ENCODE measurements at places on chromosomes 3 and 15.

DNA sequence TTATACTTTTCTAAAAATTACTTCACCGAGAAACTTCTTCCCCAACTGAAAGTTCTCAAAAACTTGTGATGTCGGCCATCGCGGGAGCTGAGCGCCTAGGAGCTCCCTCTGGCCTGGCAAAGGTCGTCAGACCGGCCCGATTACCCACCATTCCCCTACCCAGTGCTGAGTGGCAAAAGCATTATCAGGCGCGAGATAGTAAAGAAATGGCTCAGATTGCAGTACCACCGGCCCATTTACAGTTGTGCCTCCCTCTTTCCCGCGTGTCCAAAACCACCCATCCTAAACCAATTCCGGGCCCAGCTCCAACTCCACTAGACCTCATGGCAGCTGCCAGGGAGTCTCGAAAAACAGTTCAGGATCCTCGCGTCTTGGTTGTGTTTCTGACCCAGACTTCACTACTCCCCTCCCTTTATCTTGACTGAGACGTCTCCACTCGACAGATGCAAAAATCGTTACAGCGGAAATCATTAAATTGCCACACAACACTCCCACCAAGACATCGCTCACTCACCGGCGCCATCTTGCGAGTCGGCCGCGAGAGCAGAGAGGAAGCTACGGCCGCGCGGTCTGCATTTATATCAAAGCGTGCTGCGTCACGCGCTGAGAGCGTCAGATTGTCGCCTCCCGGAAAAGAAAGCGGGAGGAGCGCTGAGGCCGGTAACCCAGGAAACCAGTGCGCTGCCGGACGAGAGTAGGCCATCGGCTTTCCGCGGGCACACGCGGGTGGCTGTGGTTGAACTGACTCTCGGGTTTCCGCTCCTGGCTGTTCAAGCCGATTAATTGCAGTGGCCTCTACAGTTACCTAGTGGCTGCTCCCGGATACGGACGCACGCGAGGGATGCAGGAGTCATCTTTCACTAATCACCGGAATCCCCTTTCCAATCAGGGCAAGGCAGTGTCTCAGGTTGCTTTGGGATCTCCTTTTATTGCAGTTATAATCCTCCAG lies at the start of gene RPL22L1:
TSS of gene RPL22L1 (minus strand) at position 551 of the 949 bp plus-strand sequence. CDS start at position 523, 28 bp downstream.
- no peak for DNase-seq

DNA sequence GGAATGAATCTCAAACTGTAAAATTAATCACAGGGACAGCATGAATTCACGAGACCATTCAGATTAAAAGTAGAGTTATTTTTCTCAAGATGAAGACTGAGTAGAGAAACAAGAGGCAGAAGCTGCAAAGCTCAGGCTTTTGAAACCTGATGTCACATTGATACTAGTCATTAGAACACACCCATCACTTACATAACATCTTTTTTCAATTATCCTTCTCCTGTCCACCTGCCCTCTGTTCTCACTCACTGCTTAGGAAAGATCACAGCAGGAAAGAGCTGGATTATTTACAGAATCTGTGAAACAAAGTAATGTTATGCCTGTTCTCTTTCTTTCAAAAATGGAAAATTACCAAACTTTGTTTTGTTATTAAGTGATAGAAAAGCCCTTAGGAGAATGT lies 72.0 kb upstream of the CDAN1 start:
- no peak for DNase-seq

- no peak for DNase-seq
Measured at GRCh38 chr3:170021083-170021482, 16.7 kb upstream of the GPR160 start.

- no peak for DNase-seq
Measured at GRCh38 chr3:196553551-196553950, 14.8 kb downstream of the WDR53 start.

DNA sequence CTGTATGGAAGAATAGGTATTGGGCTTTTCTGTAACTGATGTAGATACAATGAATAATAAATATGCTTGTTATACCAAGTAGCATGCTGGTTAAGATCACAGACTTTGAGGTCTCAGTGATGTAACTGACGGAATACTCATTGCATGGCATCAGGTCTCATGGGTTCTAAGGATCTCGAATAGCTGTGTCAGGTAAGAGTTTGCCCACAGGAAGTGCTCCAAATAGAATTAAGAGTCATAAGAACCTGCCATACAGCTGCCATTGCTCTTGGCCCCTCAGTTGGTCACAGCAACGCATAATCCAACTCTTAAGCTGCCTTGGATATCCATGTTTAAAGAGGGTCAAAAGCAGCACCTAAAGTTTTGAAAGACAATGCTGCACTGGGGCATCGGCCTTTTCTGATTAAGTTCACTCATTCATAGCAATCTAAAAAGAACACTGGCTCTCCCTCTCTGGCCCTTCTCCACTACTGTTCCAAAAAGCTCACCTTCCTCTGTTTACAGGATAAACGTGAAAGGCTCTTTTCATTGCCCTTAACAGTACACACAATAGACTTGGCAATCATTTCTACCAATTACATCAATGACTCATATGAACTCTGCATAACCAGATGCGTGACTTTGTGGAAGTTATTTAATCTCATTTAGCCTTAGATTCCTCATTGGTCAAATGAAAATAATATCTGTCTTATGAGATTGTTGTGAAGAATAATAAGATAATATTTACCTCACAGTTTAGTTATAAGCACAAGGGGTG lies 74.6 kb downstream of the ZBTB20 start:
- no peak for DNase-seq

DNA sequence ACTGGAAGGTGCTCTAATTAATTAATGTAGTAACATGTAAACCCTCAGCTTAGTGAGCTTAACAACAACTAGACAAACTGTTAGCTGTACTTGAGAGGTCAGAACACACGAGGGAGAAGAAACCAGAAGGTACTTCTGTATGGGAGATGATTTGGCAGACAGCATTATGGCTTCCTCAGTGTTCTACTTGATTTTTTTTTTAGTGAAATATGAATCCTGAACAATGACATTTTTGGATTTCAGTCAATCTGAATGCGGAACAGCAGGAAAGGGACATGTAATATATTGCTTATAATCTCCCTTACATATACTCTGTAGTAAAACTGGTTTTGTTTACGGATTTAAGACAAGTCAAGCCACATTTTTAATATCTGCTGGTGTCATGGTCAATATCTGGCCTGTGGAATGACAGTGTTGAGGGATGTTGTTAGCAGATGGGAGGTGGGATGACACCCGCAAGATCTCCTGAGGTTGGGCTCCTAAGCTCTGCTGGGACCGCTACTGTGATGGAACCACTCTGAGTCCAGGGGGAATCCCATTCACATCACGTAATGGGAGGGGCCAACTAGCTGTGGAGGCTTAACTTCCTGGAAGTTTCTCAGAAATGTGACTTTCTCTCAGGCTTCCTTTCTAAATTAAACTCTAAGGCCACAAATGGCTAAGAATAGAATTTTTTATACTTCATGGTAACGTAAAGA lies 18.7 kb downstream of the TNFAIP8L3 start:
- DNase-seq, result no peak

- no peak for DNase-seq
Measured at GRCh38 chr3:184796954-184797353, 15.0 kb upstream of the VPS8 start.

GRCh38 chr15:31374986-31375385 lies 48.4 kb downstream of the KLF13 start:
- no peak for DNase-seq

DNA sequence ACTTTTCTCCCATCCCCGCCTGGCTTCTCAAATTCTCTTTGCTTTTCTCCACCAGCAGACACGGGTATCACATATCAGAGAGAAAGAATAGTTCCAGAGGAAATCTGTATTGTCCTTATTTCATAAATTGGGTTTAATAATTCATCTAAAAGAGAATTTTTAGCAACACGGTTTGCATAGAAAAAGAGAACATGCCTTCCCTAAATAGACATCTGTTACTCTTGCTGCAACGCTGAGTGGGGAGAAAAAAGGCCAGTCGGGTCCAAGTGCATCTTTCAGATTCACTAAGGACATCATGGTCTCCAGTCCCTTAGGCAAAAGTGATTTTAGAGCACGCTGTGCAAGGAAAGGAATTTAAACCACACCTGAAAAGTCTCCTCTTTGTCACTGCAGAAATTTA lies 201.3 kb downstream of the ABHD5 start:
- no peak for DNase-seq

GRCh38 chr3:72872183-72872582 lies 15.7 kb upstream of the GXYLT2 start:
- no peak for DNase-seq

GRCh38 chr3:186529201-186529999 lies 14.8 kb downstream of the CRYGS start:
- no peak for DNase-seq

DNA sequence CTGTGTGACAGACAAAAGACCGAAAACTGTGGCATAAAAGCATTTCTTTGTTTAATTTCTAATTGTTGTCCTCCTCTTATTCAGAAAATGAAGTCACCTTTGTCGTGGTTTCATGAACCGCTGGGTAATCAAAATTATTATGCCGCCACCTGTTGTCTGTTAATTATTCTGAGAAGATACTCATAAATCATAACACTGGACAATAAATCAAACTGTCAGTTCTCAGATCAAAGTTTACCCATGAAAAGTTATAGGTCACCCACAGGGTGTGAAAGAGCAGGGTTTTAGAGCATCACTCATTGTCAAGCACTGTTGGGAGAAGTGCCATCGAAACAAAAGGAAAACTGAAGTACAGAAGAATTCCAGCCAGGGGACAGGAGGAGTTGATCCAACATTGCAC lies 474.3 kb downstream of the NR2F2 start:
- no peak for DNase-seq

- no peak for DNase-seq
Measured at GRCh38 chr15:80773122-80773551, 6.0 kb upstream of the CEMIP start.

DNA sequence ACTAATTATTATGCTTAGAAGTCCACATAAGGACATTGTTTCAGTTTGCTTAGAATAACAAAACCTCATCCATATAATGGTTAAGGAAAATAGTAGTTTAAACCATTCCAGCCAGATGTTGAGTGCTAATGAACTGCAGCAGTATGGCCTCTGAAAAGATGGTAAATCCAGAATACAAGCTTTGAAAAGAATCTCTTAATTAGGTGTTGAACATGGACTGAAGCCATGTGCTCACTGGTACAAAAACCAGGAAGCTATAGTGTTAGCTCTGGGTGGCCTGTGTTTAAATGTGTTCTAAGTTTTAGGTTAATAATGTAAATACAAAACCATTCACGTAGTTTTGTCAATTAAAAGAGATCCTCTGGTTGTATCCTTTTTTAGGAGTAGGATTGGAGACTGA lies 78.2 kb downstream of the GALK2 start:
- no peak for DNase-seq
